T1000 (cell line): ENCODE measurements at places on chromosomes 7 and 10.

DNA sequence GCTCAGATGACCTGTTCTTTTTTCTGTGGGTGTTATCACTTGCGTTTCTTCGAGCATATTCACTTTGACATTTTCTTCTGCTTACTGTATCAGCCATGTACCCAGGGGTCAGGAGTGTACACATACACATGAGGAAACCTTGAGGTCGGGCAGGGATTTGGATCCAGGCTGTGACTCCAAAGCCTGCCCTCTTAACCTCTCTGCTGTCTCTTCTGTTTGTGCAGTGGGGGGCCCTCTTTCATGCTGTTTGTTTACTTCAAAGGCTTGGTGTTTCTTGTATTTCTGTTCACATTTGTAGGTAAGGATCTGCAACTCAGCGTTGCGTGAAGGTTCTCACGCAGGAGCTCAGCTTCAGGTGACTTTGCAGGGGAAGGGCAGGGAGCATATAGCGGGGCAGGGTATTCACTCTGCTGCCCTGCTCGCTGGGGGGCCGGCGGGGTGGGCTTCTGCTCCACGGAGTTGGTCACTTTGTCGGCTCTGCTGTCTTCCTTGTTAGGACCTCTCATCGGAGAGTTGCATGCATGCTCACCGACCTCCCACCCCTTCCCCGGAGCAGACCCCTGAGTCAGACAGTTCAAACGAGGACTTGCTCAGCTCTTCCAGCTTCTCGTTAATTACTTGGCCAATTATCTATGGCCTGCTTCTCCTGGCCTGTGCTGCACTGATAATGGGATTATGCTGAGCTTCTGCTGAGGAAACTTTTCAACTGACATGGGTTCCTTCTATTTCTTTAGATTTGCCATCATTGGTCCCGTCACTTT, 77.5 kb downstream of the SDK1 start:
- no peak for DNase-seq

DNA sequence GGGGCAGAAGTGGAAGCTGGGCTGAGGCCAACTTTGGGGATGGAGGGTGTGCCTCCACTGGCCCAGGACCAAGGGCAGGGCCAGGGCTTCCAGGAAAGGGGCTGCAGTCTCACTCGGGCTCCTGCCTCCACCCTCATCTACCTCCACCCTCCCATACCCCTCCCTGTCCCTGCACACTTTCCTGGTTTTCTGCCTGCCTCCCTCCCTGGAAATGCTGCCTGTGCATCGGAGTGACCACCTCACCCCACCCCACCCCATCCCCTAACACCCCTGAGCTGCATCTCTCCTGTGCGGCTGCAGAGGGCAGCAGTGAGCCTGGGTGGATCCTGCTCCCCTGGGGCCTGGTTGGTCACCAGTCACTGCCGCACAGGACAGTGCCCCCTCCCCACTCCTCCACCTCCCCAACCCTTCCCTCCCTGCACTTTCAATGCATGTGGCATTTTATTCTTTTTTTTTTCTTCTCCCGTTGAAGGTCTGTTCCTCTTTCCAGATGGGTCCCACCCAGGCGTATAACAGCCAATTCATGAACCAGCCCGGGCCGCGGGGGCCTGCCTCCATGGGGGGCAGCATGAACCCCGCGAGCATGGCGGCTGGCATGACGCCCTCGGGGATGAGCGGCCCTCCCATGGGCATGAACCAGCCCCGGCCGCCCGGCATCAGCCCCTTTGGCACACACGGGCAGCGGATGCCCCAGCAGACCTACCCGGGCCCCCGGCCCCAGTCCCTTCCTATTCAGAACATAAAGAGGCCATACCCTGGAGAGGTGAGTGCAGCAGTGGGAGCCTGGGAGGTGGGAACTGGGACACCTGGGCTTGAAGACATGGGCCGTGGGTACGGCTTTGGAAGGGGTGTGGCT, 54.1 kb upstream of the PPIF start:
- DNase-seq: no peak

- no peak for DNase-seq
These were observed 742 bp upstream of the TYSND1 start for GRCh38 chr10:70147259-70147625.

DNA sequence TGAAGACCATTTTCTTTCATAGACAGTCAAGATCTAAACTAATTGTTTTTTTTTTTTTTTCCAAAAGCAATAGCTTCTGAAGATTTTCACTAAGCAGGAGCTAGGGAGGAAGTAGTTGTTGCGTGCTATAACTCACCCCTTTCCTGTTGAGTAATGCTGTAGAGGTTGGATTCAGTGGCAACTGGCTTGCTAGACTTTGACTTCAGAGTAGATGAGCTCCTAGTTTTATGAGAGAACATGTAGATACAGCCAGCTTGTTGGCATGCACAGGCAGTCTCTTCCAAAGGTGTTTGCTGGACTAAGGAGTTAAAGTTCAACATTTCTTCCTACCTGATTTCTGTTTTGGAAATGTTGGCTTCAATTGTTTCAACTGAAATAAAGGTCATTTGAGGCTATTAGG, 66.2 kb upstream of the MXI1 start:
- no peak for DNase-seq

DNA sequence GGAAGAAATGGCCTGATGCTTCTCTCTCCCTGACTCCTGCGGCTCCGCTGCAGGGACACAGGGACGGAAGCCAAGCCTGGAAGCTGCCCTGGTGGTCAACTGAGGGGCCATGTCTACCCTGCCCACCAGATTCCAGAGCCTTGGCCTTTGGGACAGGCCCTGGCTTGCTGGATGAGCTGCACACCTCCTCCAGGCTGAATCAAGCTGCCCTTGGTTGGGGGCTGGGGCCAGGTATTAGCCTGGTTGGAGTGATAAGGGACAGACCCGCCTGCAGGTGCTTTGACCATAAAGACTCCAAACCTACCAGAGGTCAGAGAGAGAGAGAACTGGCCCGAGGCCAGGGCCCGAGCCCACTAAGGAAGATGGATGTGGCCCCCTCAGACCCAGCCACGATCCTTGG, 30.1 kb downstream of the CRHR2 start:
- no peak for DNase-seq

GRCh38 chr7:33423646-33424020, 294.3 kb downstream of the BBS9 start:
- no peak for DNase-seq

- DNase-seq: no peak
These were observed 15.6 kb downstream of the HIBADH start for GRCh38 chr7:27647046-27647445.

DNA sequence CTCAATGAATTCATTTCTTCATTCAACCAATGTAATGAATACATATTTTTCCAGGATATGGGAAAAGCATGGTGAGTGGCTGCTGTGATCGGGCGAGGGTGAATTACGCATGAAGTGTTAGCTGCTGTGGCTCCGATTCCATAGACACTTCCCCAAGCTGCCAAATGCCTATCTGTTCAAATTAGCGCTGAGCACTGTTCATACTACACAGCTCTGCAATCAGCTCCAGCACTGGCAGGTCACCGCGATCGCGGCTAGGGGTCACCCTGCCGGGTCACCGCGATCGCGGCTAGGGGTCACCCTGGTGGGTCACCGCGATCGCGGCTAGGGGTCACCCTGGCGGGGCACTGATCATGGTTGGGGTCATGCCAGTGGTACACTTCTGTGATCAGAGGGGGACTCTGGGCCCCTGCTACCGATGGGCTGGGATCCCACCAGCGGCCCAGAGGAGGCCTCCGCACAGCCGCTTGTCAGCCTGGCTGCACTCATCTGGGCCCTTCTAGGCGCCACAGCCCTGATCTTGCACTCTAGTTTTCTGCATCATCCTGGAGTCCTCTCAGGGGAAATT, 49.3 kb downstream of the JAKMIP3 start:
- no peak for DNase-seq

DNA sequence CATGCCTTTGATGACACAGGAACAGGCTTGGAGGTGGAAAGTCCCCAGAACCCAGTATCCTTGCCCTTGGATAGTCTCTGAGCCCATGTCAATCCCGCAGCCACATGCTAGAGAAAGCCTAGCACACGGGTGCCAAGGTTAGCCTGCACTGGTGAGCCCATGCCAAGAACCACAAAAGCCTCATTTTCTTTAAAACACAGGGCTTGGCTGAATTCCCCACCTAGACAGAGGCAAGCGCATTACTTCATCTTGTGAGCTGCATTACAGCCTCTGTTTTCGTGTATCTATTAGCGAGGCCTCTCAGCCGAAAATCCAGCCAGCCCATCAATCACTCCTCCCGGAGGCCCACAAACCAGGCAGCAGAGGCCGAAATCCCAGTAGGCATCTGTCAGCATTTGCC, 314.9 kb upstream of the AUTS2 start:
- DNase-seq: no peak

- no peak for DNase-seq
These were observed 171.2 kb downstream of the SGMS1 start for GRCh38 chr10:50452603-50453002.
